ENCODE measurements at places on chromosomes 2 and 18.

DNA sequence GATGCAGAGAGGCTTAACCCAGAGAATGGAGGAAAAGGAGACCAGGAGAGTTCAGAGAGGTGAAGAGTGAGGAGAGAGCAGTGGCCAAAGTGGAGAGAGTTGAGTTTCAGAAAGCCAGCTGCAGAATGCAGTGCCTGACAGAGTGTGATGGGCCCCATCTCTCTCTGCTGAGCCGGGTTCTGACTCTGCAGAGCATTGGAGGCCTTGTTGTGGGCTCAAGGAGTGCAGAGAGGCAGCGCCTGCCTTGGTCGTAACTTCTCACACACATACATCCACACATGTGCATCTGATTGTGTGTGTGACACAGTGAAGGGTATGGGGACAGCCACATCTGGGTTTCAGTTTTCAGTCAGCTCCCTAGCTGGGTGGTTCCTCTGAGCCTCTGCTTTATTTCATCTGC, 58.8 kb downstream of the AGAP1 start:
- no peak for DNase-seq

DNA sequence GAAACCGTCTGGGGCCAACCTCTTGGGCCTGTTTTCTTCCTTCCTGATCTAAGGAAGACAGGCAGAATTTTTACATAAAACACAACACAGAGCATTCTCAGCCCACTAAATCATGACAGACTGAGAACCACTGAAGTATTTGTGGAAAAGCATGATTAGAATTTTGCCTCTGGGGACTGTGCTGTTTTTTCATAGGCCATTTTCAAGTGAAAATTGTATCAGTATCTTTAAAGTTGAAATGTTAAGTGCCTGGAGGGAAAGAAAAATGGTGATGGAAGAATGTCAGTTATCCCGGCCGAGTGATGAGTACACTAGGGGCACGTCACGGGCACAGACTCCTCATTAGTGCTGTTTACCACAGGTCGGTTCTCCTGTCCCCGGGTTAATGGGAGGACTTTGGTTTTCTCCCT, 36.9 kb downstream of the EHD3 start:
- no peak for DNase-seq

DNA sequence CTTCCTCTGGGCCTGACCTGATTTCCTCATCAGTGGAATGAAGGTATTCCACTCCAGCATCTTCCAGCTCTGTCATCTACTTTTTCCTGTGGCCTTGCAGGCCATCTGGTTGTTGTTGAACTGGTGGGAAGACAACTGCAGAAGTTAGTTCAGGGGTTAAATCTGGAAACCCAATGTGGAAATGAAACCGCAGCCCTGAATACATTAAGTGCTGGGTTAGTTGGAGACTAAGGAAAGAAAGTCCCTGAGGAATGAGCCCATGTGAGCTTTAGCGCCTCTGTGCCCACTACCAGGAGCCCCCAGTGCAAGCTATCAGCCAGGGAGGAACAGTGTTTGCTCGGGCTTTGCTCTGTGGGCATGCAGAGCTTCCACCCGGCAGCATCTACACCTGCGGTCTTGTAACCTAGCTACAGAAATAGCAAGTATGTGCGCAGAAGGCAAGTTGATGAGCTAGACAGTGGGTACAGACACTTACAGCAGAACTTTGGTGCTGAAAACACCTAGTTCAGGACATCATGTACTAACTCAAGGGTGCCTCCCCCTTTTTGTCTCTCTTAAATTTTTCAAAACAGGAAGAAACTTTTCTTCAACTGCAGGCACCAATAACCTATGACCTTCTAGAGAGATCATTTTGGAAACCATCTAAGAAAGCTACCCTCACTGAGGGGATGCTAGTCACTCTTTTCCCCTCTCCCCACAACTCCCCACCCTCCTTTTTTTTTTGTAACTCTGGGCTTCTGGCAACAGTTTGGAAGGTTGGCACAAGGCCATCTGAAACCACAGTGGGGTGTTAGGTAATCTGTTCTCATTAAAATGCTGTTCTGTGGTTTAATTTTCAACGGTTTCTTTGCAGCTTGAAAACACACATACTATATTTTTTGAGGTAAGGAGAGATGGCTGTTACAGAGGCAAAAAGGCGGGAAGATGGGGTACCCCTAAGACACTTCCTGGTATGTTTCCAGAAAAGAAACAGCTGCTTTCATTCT, 18.3 kb upstream of the CXCR4 start:
- peak; percentile 82 for DNase-seq

- DNase-seq = no peak
These were observed 14.4 kb downstream of the FBLN7 start for GRCh38 chr2:112152476-112153178.

- DNase-seq = no peak
These were observed 56.4 kb upstream of the FMNL2 start for GRCh38 chr2:152278526-152278925.

GRCh38 chr18:6374935-6375529, 39.7 kb downstream of the L3MBTL4 start:
- DNase-seq = no peak

- no peak for DNase-seq
These were observed 295.6 kb upstream of the LRATD1 start for GRCh38 chr2:14336759-14337382.

- DNase-seq = no peak
These were observed 5.2 kb downstream of the ZNF638 start for GRCh38 chr2:71336802-71337201.

- DNase-seq = no peak
These were observed 125.9 kb downstream of the BCL2L11 start for GRCh38 chr2:111246620-111247061.

GRCh38 chr2:54899576-54900200, 150.6 kb downstream of the RTN4 start:
- no peak for DNase-seq

DNA sequence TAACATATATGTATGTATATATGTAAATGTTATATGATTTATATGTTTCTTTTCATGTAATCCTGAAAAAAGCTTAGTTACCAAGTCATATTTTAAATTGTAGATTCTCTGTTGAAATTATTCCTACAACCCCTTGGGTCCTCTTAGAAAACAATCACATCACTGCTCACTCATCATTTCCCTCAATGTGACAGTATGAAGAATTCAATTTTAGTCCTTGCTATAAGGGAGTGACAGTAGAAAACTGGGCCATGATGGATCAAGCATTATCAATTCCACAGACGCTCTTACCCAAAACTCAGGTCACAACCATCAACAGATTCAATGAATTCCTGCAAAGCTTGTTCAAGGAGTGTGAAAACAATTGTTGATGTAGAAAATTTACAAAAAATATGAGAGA, 1389.5 kb upstream of the ACVR2A start:
- no peak for DNase-seq

Measured in activated CD8-positive, alpha-beta T cell treated with anti-CD3 and anti-CD28 coated beads for 36 hours (primary cell).